ENCODE measurements at places on chromosomes 13 and 19. TPM values are rescaled to one million over a fixed set of nuclear protein-coding genes. Genes with fewer than 3 reads are reported as not detected.

DNA sequence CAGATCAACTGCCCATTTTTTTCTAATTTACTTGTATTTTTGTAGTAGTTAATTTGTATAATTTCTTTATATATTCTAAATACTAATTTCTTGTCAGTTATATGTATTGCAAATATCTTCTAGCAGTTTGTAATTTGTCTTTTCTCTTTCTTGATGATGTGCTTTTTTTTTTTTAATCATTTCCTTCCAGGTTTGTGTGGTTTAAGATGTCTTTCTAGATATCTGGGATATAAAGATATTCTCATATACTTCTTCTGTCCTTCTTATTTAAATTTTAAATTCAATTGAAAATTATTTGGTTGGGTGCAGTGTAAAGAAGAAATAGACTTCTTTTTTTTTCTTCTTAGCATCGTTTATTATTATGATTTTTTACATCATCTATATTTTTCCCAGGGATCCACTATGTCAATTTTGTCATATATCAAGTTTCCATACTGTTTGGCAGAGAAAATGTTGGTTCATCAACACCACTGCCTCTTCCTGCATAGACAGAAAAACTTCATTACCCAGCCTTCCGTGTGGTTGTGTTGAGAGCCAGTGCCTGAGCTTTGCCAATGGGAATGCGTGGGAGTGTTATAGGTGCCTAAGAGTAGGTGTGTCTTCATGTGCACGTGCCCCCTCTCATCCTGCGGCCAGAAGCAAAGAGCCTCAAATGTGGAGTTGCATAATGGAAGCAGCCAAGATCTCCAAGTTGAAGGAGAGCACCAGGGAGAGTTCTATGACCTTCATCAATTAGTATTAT, 15.8 kb downstream of the CPB2 start:
- DNase-seq, result no peak

DNA sequence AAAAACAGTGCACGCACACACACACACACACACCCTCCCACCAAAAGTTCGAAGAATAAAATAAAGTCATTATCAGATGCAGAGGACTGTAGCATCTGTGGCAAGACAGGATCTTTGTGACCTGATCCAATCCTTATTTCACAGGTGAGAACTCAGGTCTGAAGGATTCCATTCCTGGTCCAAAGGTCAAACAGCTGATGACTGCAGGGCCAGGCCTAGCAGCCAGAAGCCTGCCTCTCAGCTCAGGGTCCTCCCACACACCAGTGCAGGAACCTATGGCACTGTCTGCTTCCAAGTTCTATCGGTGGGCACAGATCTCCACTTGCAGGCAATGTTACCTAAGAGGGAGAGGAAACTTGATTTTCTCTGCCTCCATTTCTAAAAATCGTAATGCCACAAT, 57.5 kb downstream of the SERP2 start:
- no peak for DNase-seq

DNA sequence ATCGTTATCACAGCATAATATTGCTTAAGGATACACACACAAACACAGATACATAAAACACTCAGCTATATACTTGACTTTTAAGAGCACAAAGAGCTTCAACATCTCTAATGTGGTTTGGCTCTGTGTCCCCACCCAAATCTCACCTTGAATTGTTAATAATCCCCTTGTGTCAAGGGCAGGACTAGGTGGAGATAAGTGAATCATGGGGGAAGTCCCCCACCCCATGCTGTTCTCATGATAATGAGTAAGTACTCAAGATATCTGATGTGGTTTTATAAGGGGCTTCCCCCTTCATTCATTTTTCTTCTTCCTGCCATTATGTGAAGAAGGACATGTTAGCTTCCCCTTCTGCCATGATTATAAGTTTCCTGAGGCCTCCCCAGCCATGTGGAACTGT, 481.4 kb downstream of the PCDH9 start:
- no peak for DNase-seq

- no peak for DNase-seq
These were observed 7.2 kb downstream of the ABHD13 start for GRCh38 chr13:108225440-108225839.

The ELSPBP1 gene
- total RNA-seq, result not detected

The DMWD gene
- total RNA-seq, result 57.2 TPM

Measured in mesenteric fat pad (tissue), 1 donor.